ENCODE measurements at places on chromosomes 4 and X.

DNA sequence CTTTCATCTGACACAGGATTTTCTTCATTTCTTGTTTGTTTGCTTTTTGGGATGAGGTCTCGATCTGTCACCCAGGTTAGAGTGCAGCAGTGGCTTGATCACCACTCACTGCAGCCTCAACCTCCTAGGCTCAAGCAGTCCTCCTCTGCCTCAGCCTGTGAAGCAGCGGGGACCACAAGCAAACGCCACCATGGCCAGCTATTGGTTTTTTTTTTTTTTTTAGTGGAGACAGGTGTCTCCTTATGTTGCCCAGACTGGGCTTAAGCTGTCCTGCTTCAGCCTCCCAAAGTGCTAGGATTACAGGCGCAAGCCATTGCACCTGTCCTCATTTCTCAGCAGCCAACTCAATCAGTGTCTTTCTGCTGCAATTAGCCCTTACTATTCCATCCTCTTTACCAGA, 10.3 kb downstream of the SPRY1 start:
- no peak for DNase-seq

- DNase-seq = no peak
These were observed 13.3 kb downstream of the OPHN1 start for GRCh38 chrX:68419975-68420374.

DNA sequence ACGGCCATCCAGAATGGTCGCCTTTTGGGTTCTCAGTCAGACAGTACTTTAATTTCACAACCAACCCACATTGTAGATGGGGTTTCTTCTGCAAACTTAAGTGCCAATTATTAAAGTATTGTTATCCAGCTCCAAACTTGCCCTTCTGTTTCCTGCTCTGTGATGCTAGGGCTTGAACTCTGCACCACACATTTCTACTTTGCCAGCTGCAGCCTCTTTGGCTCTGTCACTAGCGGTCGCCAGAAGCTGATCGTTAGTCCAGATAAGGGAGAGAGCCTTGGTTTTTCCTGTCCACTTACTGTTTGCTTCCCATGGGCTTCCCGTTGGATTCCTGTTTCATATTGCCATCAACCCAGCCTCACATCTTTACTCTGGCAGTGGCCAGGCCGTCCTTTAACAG, 196.6 kb downstream of the ASB9 start:
- no peak for DNase-seq

- DNase-seq = no peak
These were observed 1.3 kb downstream of the SCRG1 start for GRCh38 chr4:173397604-173398003.

GRCh38 chrX:40060356-40060845, 37.4 kb downstream of the BCOR start:
- no peak for DNase-seq

GRCh38 chrX:130204647-130205046, 32.9 kb downstream of the RAB33A start:
- DNase-seq = no peak

- DNase-seq = no peak
These were observed 2.2 kb downstream of the NEXMIF start for GRCh38 chrX:74922922-74923543.

- no peak for DNase-seq
These were observed 39.3 kb upstream of the MAGEA10 start for GRCh38 chrX:152177497-152178269.

- DNase-seq = no peak
These were observed 148.3 kb upstream of the TLL1 start for GRCh38 chr4:165724786-165725185.

- DNase-seq = no peak
These were observed 87.0 kb downstream of the RNF150 start for GRCh38 chr4:141046255-141046654.

- DNase-seq = no peak
These were observed 168.5 kb upstream of the STK26 start for GRCh38 chrX:131854581-131854980.

GRCh38 chr4:113446019-113446418, 315.5 kb downstream of the CAMK2D start:
- no peak for DNase-seq

DNA sequence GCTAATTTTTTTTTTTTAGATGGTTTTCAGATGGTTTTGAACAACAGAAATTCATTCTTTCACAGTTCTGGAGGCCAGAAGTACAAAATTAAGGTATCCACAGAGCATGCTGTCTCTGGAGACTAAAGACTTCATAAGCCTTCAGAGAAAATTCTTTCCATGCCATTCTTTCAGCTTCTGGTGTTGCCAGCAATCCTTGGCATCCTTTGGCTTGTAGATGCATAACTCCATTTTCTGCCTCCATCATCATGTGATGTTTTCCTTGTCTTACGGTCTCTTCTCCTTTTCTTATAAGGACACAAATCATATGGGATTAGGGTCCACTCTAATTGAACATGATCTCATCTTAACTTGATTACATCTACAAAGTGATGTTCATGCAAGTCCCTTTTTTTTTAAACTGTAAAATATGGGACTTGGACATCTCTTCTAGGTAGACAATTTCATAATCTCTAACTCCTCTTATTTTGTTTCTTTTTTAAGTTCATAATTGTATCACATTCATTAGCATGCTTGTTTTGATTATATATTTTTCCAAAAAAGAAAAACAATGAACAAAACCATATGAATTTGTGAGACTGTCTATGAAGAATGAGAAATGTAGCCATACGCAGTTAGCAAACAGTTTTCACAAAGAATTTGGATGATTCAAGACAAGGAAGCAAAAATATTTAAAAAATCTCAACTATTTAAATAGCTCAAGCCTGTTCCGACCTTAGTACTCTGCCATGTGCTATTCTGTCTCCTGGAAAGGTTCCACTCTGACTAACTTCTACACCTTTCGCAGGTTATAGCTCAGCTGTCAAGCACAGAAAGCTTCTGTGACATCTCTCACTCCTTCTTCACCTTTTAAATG, 53.1 kb upstream of the GIMD1 start:
- no peak for DNase-seq

DNA sequence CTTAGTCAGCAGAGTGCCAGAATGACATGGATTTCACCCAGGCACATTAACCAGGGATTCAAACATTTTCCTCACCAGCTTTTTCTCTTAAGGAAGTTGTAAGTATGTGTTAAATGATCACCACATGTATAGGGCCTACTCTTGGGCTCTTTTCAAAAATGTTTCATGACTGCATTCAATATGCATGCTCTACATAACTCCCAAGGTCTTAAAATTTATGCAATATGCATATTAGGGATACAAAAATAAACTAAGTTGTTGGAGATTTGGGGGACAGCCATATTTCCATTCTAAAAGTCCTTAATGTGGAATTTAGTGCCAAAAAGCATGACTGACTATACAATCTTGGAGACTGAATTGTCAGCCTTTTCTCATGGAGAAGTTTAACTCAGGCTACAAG, 25.0 kb upstream of the TRPC5OS start:
- no peak for DNase-seq

GRCh38 chr4:184156163-184156920, 61.3 kb downstream of the ENPP6 start:
- DNase-seq = no peak

DNA sequence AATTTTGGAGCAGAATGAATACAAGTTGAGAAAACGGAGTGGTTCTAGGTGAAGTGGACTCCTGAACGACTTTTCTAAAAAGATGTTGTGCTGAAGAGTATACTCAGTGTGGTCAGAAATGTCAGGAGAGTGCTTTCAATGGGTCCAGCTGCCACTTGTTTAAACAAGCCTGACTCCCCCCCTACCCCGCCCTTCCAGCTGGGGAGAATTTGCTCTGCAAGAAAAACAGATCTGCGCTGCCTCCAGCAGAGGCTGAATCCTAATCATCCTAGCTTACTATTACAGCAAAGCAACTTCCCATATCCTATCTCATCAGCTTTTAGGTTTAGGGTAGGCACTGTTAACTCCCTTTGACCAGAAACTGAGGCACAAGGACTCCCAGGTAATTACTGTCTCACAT, 1.9 kb downstream of the MAP3K15 start:
- DNase-seq = peak; percentile 12

- DNase-seq = no peak
These were observed 12.1 kb downstream of the ELF4 start for GRCh38 chrX:130098210-130098552.

DNA sequence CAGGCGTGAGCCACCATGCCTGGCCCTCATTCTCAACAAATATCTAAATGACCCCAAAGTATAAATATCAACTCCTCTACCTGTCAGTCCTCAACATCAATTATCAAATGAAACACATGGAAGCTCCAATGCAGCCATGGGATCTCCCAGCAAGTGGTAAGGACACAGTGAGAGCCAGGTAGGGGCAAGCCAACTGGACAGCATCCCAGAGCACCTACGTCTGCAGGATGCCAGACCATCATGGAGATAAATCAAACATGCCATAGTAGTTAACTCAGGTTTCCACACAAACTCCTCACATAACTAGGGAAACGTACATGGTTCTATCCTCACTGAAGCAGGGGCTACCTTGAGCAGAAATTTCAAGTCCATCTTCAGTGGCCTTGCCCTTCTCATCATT, 159.9 kb upstream of the MED14 start:
- no peak for DNase-seq

DNA sequence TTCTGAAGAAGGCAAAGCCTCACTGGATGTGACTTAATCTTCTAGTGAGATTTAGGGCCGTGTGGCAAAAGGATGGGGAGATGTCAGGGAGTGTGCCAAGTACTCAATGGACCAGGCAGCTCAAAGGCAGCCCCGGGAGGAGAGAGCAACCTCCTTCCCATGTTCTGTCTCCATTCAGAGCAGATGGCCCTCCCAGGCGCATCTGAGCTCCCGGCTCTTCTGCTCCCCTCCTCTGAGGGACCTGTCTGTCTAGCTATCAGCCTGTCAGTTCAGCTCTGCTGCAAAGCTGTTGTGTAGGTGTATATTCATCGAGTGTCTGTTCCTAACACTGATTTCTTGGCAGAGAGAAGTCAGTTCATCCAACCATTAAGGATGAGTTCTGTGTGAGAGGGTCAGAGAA, 10.9 kb upstream of the PORCN start:
- DNase-seq = no peak

GRCh38 chr4:128800284-128800683, 9.2 kb upstream of the JADE1 start:
- DNase-seq = no peak

DNA sequence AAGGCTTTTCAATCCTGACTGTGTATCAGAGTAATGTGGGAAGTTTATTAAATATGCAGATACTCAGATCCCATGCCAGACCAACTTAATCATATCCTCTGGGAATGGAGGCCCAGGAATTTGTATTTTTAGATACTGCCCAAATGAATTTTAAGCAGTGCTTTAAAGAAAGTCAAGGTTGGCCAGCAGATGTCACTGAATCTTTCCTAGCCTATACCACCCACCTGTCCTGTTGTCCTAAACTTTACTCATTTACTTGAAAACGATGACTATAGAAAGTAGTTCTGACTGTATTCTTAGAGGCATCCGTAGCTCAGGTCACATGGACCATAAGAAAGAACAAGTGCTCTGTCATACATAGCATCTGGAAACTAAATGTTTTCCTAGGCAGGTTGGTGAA, 79.9 kb downstream of the AMOT start:
- no peak for DNase-seq

DNA sequence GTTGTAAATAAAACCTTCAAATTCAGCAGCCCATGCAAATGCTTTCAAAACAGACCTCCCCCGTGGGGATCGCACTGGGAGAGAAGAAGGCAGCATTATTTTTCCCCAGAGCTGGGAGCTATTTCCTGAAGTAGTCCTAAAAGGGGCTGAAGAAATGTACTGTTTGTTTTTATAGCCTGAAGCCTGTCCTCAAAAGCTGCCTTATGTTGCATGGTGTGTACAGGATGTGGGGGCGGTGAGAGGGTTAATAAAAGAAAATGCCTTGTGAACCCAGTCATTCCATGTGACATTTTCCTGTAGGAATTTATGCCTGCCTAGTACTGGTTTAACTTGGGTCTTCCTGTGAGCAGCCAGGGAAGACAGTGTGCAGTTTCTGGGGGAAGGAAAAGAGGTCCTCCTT, 144.1 kb downstream of the SOWAHB start:
- DNase-seq = no peak

DNA sequence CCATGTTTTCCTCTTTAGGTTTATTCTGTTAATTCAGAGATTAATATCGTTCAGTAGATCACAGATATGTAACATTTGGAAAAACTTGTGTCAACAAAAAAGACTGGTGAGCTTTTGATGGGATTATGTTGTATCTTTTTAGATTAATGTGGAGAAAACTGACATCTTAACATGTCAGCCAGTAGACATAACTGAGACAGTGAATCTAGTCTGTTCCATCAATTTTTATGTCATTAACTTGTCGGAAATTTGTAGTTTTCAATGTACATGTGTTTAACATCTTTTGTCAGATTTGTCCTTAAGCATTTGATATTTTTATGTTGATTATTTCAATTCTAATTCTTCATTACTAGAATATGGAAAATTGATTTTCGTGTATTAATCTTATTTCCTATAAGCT, 42.0 kb downstream of the APELA start:
- no peak for DNase-seq

GRCh38 chr4:143581331-143581946, 67.9 kb downstream of the SMARCA5 start:
- no peak for DNase-seq

- DNase-seq = no peak
These were observed 576.8 kb downstream of the GBA3 start for GRCh38 chr4:23269566-23269965.

DNA sequence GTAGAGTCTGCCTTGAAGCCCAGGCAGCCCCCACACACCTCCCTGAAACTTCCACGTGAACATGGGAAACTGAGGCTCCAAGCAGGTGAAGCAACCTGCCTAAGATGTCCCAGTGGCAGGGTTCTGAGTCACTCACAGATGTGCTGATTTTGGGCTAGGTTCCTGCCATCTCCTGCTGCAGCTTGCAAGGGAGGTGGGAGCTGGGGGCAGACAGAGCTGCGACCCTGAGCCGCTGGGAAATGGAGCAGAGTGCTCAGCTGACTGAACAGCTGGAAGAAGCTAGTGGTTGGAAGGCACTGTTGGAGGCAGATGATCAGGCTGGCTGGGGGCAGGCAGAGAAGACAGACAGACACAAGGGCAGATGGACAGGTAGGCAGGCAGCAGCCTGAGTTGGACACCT, 3.6 kb upstream of the FATE1 start:
- no peak for DNase-seq

DNA sequence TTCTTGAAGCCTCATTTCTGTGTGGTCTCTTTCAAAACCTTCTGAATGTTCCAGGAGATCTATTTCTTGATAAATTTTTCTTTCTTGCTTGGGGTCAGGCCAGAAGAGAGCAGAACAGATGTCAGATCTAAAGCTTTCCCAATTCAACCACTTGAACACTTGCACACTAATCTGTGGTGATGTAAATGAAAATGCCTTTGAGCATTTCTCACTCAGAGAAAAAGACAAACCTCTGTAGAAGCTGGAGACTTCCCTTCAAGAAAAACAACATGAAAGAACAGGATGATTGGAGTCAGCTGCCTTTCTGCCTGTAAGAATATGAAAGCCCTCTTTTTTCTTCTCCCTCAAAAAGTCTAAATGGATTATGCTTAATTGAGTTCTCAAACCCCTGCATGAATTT, 11.2 kb downstream of the IGFBP7 start:
- no peak for DNase-seq

GRCh38 chr4:124276461-124276860, 436.1 kb downstream of the ANKRD50 start:
- DNase-seq = no peak

Data from SHP77 treated with DMSO at 0.1 percent for 48 hours (cell line).